IMR-90 (cell line): ENCODE measurements at places on chromosomes 2 and 18.

DNA sequence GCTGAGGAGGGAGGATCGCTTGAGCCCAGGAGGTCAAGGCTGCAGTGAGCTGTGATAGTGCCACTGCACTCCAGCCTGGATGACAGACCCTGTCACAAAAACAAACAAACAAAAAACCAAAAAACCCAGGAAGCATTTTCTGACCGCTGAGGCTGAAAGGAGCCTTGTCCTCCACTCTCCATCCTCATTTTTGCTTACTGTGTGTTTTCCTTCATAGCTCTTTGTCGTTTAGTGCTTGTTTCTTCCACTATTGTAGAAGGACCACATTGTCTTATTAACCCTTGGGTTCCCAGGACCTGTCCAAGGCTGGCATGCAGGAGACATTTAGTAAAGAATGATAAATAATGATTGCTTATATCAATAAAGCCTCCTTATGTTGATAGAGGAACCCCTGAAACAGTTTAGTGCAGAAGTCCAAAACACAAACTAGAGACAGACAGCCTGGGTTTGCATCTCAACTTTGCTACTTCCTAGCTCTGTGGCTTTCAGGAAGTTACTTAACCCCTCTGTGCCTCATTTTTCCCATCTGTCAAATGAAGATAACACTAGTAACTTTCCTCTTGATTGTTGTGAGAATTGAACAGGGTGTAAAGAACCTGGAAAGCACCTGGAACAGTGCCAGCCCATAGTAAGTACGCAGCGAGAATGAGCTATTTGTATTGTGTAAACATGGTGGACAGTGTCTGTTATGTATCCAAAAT lies 126.0 kb downstream of the LPIN1 start:
- peak; percentile 35 for DNase-seq

DNA sequence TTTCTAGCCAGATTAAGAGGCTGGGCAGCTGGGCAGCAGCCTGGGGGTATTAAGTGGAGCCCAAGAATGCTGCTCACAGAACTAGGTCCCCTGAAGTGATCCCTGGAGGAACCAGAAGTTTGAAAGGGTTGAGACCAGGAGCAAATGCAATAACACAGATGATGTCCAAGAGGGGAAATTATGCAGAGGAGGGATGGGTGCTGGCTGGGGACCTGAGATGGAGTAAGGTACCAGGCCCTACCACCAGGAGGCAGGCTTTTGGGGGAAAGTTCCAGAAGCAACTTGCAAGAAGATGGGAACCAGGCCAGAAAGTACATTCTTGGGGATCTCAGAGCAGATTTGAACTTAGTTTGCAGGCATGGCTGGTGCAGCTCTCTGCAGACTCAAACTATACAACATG lies 175.1 kb downstream of the NCK2 start:
- DNase-seq = peak; percentile 62

DNA sequence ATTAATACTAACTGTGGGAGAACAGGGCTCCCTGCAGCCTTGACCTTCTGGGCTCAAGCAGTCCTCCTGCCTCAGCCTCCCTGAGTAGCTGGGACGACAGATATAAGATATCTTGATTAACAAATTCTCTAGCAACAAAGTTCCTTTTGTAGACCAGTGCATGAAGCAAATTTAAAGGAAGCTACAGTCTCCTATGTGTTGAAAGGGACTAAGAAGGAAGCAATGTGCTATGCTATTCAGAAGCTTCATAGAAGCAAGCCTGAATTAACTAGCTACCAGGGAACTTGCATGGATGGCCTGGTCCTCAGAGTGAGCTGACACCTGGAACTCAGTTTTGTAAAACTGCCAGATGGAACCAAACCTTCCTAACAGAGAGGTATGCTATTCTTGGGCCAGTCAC lies 33.2 kb downstream of the RAPH1 start:
- DNase-seq = no peak

DNA sequence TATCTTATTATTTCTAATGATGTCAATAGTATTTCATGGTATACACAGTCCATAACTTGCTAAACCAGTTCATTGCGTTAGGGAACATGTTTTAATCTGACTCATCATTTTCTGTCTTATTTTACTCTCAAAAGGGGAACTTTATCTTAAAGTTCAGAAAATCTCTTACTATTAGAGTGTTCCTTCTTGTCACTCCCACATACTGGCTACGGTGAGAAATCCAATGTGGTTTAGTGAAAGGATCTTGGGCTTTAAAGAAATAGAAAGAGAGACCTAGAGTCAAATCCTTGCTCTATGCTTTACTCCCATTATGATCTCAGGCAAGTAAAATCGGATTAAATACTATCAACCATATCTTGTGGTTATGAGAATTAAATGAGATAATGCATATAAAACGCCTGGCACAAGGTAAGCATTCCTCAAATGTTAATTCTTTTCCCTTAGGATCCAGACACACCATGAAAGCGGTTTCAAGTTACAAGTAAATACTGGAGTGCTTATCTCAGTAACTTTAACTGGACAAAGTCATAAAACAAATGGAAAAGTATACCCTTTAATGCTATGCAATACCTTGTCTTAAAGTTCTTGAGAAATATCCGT lies 576.0 kb downstream of the ARHGAP15 start:
- DNase-seq = peak; percentile 76

- DNase-seq = no peak
Observed at GRCh38 chr2:3533836-3534235, 14.5 kb upstream of the ADI1 start.

- peak; percentile 23 for DNase-seq
Observed at GRCh38 chr2:220000080-220000479, 372.6 kb downstream of the SLC4A3 start.

- DNase-seq = no peak
Observed at GRCh38 chr2:143085125-143085784, 44.0 kb upstream of the ARHGAP15 start.

- DNase-seq = no peak
Observed at GRCh38 chr2:124001696-124002430, 23.2 kb upstream of the CNTNAP5 start.

DNA sequence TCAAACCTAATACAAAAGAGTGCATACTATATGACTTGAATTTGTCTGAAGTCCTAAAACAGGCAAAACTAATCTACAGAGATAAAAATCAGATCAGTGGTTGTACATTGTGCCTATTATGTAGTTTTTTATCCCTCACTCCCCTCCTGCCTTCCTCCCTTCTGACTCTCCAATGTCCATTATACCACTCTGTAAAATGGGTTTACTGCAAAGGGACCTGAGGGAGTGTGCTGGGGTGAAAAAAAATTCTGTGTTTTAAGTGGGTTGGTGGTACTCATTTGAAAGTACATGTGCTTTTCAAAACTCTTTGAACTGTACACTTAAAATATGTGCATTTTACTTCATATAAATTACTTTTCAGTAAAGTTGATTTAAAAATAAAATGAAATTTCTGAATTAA lies 89.0 kb upstream of the UBE2E3 start:
- DNase-seq = no peak

DNA sequence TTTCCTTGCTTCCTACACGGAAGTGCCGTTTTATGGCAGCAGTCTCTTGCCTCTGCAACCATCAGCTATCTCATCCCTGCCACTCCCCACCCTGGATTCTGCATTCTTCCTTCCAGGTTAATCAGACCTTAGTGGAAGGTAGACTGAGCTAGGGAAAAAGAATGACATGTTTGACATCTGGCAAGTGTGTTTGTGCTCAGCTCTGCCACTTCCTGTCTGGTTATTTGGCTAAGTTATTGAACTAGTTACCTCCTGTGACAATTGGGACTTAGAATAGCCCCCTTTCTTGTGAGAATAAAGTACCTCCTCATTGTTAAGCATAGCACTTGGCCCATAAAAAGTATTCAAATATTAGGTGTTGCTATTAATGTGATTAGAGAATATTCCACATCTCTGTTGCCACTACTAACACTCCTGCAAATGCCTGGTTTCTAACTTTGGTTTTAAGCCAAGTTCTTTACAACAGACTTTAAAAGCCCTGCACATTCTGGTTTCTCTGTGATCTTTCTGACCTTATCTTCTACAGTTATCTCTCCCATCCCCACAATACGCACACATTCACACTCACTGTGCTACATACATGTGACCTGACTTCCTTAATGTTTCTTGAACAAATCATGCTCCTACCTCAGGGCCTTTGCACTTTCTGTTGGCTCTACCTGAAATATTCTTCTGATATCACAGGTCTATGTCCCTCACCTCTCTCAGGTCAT lies 10.8 kb upstream of the MAPRE2 start:
- DNase-seq = no peak

GRCh38 chr2:150088538-150088937 lies 398.9 kb downstream of the RND3 start:
- DNase-seq = peak; percentile 15

DNA sequence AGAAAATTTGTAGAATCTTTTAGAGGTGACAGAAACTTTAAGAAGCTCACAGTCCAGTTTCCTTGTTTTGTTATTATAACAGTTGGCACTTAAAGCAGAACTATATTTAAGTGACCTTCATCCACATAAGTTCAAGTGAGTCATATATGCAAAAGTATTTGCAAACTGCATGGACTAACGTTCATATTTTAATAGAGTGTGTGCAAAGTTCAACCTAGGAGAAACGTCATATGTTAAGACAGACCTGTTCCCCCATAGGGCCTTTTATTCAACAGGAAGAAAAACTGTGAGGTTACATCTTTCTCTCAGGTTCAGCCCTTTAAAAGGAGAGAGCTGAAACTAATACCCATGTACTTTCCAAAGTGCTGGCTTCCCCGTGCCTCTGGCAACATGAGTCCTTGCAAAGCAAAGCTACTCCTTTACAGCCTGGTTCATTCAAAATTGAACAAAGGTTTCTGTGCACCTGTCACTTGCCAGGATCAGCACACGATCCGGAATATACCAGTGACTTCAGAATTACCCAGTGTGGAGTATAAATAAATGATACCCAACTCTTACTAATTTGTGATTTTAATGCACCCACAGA lies 280.0 kb upstream of the RAB12 start:
- DNase-seq = peak; percentile 86

- no peak for DNase-seq
Observed at GRCh38 chr2:191056228-191056627, 42.3 kb upstream of the STAT1 start.

DNA sequence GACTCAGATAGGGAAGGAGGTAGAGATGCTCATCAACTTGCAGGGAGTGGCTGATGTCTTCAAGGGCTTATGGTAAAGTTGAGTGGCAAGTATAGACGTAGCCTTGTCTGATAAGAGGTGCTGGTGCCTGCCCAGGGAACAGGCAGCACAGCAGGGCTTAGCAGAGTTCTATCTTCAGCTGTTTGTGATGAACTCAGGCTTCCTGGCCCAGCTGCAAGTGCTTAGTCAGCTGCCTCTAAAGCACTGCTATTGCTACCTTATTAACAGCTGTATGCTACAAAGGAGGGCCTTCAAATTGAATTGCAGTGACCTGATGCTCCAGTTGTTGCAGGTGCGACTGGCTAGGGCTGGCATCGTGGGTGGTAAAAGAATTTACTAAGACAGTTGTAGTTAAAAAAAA lies 82.1 kb downstream of the TSN start:
- no peak for DNase-seq

- no peak for DNase-seq
Observed at GRCh38 chr2:84085562-84085961, 373.5 kb downstream of the SUCLG1 start.

DNA sequence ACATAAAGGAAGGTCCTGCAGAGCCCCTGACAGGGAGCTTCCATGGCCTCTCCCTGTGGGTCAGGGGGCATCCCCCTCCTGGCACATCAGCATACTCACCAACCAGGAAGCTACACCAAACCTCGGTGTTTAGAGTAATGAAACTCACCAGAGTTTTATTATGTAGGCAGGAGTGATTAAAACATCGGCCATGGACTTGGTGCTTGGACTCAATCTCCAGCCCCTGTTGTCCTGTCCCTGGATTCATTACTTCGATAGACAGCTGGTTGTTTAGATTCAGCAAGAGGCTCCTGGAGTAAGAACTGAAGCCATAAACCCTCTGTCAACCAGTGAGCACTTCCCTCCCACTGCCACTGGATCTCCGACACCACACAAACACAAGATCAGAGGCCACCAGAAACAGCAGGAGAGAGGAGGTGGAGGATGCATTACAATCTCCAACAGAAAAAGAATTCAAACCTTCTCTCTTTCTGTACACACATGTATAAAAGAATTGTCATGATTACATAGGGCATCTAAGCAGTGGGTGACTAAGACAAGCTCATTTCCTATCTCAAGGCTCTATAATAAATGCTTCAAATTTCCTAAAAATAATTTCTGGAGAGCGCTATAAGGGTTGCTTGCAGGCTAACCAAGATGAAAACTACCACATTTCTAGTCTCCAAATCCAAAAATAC lies 27.2 kb downstream of the TBC1D8 start:
- peak; percentile 28 for DNase-seq

DNA sequence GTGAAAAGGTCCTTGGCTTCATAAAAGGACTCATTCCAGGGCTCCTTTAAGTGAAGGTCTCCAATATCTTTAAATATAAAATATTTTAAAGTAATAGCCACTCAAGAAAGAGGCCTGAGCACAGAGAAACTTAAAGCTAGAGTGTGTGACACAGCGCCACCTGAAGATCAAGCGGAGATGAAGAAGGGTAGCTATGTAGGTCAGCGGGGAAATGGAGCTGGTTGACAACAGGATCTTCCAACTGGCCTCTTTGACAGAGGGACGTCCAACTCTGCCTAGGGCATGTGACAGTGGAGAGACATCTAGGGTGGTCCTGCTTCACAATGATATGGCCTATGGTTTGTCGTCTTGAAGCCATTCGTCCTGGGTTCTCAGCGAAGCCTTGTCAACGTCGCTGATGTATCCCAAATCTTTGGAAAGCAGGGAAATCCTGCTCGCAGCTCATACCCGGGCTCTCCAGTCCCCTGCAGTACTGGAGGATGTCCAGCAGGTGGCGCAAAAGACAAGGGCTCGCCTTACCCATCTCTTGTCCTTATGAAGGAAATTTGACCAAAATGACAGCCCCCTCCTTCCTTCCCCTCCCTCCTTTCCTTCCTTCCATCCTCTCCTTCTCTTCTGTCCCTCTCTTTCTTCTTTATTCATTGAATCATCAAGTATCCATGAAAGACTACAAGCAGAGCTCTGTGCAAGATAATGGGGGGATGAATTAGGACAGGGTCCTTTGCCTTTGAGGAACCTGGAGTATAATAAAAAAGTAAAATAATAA lies 59.6 kb downstream of the LONRF2 start:
- peak; percentile 56 for DNase-seq

DNA sequence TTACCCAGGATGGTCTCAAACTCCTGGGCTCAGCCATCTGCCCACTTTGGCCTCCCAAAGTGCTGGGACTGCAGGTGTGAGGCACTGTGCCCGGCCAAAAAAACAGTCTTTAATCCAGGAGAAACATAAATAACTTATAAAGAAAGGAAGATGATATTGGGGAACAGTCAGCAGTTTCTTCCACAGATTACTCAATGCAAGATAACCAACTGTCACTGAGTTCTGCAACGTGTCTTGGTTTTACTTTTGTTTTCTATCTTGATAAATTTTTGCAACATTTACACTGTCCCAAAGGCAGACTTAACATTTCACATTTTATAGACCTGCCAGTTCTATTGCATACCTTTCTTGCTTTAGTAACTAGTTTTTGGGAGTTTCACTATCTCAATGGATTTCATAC lies 71.1 kb downstream of the ANKRD44 start:
- DNase-seq = no peak

DNA sequence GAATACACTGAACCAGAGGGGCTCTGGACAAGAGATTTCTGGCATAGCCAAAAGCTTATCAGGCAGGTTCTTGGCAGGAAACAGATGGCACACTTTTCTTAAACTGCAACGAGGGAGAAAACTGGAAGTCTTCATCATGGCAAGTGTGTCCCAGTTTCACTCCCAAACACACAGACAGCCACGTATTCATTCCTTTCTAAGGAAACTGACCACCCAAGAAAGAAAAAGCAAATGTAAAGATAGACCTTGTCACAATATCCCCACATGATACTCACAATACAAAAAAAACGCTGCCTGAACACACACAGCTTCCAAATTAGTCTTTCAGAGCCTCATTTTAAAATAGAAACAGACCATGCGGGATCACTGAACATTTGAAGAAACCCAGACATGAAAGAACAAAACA lies 40.6 kb upstream of the RTTN start:
- no peak for DNase-seq
